ENCODE measurements at places on chromosomes 13 and 19.

DNA sequence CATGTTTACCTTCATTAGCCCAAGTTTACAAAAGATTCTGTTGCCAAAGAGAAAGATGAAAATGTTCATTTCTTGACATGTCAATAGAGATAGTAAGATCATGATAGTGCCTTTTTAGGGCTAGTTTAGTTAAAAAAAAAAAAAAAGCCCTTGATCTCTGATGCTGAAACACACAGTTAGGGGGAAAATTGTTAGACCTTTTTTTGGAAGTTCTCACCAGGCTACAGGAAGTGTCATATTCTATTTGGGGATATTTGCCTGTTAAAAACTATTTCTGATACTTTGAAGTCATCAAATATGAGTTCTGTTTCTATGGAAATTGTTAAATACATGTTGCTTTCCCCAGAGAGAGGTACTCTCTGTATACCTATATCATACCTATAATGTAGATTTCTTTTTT lies 21.6 kb downstream of the SLAIN1 start:
- DNase-seq: no peak

GRCh38 chr19:42024622-42025111 lies 30.6 kb upstream of the ATP1A3 start:
- no peak for DNase-seq

GRCh38 chr13:45821811-45822210 lies 29.7 kb downstream of the SIAH3 start:
- DNase-seq: no peak

GRCh38 chr13:107730813-107731212 lies 484.5 kb downstream of the LIG4 start:
- no peak for DNase-seq

GRCh38 chr13:74986609-74987008 lies 495.4 kb downstream of the TBC1D4 start:
- DNase-seq: no peak

DNA sequence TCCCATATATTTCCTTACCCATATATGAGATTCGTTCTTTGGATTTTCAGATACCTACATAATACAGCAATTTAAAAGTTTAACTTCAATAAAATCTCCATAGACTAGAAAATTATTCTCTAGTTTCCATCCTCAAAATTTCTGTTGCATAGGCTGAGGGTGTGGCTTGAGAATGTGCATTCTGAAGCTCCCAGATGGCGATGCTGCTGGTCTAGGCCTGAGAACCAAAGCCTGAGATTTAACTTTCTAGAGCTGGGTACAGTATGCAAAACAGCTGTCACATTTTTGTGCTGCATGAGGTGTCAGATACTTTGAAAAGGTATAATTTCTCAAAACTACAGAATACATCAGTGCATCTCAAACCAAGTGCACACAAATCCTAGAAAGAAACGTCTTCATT lies 42.7 kb downstream of the MPHOSPH8 start:
- DNase-seq: no peak

GRCh38 chr13:100613031-100613430 lies 24.4 kb upstream of the GGACT start:
- no peak for DNase-seq

DNA sequence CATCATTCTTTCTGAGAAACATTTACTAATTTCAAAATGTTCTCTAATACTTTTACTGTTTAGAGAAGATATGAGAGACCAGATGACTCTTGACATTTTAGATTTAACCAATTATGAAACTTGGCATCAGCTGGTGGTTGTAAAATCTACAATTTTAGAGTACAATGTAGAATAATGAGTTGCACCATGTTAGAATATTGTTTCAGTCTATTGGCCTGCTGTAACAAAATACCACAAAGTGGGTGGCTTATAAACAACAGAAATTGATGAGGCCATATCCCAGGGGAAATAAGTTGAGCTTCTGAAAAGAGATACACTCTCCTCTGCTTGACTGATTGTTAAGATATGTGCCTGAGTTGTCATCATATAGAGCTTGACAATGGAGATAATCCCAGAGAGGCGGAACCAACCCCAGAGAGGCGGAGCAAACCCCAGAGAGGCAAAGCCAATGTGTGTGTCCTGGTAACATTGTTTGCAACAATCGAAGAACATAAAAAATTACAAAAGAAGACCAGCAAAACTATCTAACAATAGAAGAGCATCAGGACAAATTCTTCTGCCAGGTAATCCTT lies 373.0 kb upstream of the SLITRK1 start:
- no peak for DNase-seq

DNA sequence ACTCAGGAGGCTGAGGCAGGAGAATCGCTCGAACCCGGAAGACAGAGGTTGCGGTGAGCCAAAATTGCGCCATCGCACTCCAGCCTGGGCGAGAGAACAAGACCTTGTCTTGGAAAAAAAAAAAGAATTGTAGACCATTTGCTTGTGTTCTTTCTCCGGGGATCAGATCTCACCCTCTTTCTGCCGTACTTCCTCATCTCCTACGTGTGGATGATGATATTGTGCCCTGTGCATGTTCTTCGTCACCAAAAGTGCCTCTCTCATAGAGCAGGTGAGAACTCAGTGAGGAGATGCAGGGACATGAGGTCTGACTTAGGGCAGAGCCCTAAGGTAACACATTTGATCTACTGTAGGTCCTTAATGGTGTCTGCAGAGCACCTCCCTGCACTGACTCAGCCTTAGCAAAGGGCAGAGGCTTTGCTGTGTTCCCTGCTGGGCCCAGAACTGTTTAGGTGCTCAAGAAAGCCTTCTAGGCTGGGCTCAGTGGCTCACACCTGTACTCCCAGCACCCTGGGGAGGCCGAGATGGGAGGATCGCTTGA lies 1.3 kb downstream of the APOC2 start:
- no peak for DNase-seq

DNA sequence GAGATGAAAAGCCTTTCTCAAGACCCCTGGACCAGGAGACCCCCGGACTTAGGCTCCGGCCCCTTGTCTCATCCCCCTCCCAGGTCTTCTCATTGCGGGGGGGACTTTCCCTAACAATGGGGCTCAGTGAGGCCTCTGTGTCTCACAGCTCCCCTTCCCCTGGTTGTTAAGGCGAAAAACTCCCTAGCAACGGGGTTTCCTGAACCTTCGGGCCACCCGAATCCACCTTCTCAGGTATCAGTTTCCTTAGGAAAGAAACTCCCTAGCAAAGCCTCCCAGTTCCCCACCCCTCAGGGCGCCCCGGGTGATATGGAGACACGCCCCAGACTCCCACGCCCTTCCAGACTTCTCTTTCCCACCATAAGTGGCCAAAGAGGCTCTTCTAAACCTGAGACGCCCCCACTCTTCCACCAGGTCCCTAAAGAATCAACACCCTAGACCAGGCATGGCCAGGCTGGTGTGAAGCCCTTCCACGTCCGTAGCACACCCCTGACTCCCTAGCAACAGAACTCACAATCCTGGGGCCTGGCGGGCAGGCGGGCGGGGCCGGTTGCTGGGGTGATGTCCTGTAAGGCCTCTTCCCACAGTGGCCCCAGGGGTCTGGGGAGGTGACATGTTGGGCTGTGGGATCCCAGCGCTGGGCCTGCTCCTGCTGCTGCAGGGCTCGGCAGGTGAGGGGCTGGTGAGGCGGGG lies at the start of gene TMEM190:
Gene TMEM190, plus strand, starts transcription at position 586 of the 693 bp plus-strand sequence. Its CDS starts 28 bp downstream, at position 614.
- DNase-seq: no peak

- DNase-seq: no peak
Observed at GRCh38 chr19:10888421-10888866, 17.1 kb downstream of the CARM1 start.

DNA sequence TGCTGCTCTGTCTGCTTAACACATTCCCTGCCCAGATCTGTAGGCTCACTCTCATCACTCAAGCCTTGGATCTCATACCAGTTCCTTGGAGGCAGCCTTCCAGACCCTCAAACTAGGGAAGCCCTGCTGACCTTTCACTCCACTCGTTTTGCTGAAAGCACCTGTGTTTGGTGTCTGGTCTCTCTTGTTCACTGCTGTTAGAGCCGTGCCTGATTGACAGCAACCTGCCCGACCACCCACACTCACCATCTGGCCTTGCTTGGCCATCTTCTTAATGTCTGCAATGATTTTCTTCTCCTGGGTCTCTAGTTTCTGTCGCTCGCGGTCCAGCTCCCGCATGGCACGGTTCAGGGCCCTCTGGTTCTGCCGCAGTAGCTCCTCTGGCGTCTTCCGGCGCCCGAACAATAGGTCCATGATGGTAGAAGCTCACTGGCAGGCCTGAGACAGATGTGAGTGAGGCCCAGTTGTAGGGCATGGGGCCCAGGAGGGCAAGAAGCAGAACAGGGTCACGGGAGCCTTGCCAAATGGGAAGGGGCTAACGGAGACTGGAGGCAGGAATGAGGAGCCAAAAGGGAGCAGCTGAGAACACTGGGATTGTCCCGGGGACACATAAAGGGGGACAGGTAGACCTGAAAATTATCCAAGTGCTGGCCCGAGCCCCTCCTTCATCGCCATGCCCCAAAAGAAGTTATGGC lies 959 bp downstream of the CHMP2A start:
- no peak for DNase-seq

- DNase-seq: no peak
Observed at GRCh38 chr13:98622931-98623331, 46.0 kb upstream of the STK24 start.

DNA sequence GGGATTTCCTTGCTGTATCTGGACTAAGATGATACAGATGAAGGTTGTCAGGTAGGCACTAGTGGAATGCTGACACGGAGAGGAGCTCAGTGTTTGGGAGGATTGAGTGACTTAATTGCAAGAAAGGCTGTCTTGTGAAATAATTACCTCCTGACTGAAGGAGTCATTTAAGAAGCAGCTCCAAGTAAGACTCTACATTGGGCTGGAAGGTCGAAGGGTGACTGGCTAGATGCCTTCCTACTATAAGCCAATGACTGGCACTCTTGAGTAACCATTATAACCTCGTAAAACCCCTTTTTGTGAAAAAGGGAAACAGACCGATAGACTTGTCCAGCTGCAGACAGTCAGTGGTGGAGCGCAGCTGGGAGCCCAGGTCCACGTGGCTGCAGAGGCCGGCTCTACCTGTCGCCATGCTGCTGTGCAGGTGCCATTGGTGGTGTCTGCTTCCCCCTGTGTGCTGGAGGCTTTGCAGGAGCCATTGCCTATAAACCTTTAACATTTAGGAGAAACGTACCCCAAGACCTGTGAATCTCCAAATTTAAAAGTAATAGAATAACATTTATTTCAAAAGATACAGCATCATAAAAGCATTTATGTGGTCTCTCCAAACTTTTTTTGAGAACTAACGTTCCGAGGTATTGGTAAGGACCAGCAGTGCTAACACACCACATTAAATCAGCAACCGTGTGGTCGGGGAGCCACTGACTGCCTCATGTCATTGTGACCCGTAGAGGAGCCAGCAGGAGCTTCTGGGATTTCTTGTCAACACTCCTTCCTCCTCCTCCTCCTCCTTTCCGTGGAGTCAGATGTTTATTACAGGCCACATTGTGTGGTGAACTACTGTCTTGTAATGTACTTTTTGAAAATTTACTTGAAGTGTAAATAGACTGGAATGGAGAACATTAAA lies 80.4 kb upstream of the TEX29 start:
- no peak for DNase-seq

DNA sequence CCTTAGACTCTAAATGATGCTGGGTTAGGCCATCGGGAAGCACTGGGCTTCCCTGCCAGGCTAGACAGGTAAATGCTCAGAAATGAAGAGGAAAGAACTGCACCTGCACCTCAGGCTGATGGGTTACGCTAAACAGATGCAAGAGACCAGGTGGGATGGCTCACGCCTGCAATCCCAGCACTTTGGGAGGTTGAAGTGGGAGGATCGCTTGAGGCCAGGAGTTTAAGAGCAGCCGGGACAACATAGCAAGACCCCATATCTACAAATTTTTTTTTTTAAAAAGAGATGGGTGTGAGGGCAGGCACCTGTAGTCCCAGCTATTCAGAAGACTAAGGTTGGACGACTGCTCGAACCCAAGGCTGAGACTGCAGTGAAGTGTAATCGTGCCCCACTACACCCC lies 634.7 kb downstream of the UQCRFS1 start:
- no peak for DNase-seq

DNA sequence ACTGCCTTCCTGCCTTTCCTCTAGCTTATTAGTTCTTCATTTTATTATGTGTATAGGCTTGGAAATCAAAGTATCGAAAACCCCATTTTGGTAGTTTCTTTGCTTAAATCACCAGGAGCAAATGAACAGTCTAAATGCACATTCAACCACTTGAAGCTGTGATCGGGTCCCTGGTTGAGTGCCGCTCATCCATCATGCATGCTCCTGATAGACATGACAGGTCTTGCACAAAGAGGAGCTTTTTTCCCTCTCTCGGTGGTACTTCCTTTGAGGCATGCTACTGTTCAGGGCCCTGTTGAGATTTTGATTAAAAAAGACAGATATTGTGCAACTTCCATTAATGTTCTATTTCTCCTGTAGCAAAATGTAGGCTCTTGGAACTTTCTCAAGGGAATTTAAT lies 185.8 kb downstream of the OLFM4 start:
- DNase-seq: no peak

DNA sequence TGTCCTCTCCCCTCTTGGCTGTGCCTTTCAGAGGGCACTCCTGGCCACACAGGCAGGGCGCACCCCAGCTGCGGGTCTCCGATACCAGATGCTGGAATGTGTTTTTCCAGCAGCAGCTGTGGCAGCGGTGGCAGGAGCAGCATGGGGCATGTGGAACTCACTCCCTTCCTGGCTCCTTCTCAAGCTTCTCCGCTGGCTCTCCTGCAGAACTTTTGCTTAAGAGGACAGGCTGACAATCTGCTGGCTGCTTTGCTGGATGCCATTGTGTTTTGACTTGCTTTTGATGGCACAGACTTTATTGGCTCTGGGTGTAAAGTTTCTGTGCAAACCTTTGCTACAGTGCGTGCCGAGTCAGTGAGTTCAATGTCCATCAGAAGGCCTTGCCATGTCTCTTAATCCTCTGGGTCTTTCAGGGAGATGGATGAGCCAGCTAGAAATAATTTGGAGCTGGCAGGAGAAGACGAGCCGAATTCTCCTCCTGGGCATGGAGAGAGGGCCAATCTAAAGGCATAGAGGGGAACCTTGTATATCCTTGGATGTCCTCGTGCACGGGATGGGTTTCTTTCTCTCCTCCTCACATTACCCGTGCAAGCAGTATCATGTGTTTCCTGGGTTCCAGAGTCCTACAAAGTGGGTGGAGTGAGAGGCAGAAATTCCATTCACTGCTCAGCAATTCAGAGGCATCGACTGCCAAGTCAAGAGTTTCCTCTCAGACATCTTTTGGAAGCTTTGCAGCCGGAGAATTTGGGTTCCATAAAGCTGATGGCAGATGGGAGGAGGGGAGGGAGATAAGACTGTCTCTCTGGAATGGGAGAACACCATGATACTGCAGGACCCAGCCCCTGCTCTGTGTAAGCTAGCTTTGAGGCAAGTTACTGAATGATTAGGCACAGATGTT lies 231.2 kb downstream of the FGF9 start:
- DNase-seq: no peak

GRCh38 chr13:101417043-101417406 lies 717 bp upstream of the NALCN start:
- no peak for DNase-seq

GRCh38 chr13:112962911-112963625 lies 5.9 kb upstream of the MCF2L start:
- no peak for DNase-seq

GRCh38 chr13:31224174-31224669 lies 24.4 kb downstream of the B3GLCT start:
- DNase-seq: no peak

Data from CD4-positive, alpha-beta T cell treated with Interleukin-15 for 1 hour (primary cell).